Fibroblast of the aortic adventitia (primary cell): ENCODE measurements at places on chromosomes 6 and 20.

GRCh38 chr6:25303254-25303653 is 24.1 kb downstream of the CARMIL1 start:
- DNase-seq = no peak

DNA sequence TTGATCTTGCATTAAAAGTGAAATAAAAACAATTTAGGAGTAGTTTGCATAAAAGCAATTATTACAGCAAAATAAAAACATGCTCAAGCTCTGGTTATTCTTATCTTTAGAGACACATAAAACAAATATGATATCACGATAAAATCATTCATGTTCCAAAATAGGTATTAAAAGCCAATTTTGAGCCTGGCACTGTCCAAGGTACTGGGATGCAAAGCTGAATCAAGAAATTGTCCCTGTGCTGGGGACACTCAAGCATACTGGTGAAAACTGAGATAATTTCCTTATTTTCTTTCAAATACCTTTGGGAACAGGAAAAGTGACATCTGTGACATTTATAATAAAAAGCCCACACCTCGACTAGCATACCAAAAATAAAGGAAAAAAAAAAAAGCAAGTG is 931 bp upstream of the MTCL3 start:
- peak; percentile 46 for DNase-seq

DNA sequence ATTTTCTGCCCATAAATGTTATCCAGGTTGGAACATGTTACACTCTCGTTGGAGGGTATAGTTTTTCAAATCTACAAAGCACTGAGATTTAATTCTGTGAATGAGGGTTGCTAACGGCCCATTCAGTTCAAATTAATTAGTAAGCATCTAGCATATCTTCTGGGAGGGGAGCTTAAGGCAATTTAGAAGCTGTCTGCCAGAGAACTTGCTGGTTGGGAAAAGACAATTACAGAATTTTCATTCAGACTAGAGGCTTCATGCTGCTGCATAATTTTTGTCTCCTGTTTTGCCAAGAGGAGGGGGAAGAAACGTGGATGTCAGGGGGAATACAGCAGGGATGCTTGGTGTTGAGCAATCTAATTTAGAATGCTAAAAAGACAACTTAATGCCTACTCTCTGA is 268.3 kb upstream of the FAM83B start:
- no peak for DNase-seq

GRCh38 chr6:35522660-35523658 is 10.3 kb upstream of the TULP1 start:
- peak; percentile 61 for DNase-seq

GRCh38 chr6:149699150-149699549 is 18.8 kb downstream of the LATS1 start:
- no peak for DNase-seq

GRCh38 chr6:30625511-30625910 is 1.2 kb upstream of the ATAT1 start:
- DNase-seq = no peak

- no peak for DNase-seq
Observed at GRCh38 chr20:63578224-63579016, 4.4 kb upstream of the HELZ2 start.

- no peak for DNase-seq
Observed at GRCh38 chr6:13406781-13407180, 78.4 kb upstream of the TBC1D7 start.

DNA sequence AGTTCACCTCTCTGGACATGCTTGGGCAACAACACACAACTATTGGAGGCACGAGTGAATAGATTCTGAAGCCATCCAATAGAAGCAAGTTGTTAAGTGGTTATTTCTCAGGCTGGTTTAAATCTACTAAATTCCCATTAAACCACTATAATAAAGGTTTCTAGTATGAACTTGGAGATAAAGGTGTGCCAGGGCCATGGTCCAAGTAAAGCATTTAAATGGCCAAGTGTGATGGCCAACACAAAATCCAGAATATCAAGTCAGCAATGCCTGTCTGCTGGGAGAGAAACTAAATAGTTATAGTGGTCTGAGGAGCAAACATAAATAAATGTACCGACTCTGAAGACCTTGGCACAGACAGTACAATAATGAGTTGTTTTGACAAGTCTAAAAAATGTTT is 294.3 kb upstream of the STXBP5 start:
- DNase-seq = peak; percentile 85

DNA sequence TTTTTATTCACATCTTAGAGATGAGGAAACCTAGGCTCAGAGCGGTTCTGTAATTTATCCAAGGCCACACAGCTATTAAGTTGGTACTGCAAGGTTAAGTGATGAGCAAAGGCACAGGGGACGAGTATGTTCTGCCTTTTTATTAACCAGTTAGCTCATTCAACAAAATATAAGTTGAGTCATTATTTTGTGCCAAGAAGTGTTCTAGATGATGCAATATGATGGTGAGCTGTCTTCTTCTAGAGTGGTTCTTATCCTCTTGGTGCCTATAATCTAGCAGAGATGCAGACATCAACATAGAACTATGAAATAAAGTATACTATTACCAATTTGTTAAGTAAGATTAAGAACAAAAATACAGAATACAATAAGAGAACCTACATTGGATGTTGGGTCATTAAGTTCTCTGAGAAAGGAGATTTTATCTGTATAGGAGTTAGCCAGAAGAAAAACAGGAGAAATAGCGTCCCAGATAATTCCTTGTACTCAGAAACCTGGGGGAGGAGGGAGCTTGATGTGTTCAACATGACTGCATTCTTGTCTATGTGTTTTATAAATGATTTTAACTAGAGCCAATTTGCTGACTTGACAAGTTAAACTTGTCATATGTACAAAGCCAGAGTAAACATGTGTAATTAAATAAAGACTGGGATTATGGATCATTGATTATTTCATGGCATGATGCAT is 122.3 kb downstream of the TBXT start:
- peak; percentile 19 for DNase-seq

GRCh38 chr6:56652231-56652630 is 9.5 kb upstream of the DST start:
- DNase-seq = peak; percentile 58

GRCh38 chr20:57844626-57845596 is 135.1 kb upstream of the PMEPA1 start:
- DNase-seq = no peak

DNA sequence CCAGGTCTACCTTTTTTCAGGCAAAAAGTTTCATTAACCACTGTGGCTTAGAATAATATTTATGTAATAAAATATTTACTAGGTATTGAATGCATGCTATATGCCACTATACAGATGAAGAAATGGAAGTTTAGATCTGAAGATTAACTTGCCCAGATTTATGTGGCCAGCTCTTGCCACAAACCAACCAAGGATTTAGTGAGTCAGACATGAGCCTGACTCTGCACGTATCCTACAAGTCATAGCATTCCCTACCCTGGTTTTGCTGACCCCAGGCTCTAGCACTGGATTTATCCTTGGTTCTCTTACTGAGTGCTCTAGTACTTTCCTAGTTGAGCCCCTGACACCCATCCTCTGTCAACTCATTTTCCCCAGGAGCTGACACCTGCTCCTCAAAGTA is 75.4 kb downstream of the ANKEF1 start:
- no peak for DNase-seq

- no peak for DNase-seq
Observed at GRCh38 chr6:116553451-116553850, at the start of gene CALHM4. Gene CALHM4 (plus strand): TSS chr6:116553751. CDS start chr6:116553794, 43 bp downstream.

DNA sequence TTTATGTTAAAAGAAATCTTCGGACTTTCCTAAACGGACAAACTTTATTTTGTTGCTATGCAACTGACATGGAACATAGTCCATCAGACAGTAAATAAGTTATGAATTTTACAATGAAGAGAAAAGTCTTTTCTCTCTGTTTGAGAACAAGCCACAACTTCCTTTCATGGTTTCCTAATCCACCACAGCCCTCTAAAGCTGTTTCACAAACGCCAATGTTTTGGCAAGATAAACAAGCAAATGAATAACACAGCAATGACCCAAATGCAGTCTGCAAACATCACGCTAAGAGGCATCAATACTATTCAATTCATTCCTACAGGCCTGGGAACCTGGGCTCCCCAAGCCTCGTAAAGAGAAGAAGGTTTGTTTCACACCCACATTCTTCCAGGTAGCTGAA is 60.4 kb downstream of the HAO1 start:
- DNase-seq = no peak

DNA sequence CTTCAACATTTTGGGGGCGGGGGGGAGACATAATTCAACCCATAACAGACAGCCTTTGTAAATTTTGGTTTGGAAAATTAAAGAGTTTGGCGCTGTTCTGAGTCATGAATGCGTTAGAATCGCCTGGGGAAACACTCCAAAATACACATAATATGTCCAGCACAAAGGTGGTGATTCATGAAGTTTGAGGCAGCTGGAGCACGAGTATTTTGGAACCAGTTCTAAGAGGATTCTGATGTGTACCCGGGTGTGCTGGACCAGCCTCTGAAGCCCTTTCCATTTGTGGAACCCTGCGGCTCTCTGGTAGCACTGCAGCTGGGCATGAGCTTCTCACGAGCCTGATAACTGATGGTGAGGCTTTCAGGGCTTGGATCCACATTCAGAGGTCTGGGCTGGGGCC is 4.7 kb downstream of the GMPR start:
- peak; percentile 92 for DNase-seq

DNA sequence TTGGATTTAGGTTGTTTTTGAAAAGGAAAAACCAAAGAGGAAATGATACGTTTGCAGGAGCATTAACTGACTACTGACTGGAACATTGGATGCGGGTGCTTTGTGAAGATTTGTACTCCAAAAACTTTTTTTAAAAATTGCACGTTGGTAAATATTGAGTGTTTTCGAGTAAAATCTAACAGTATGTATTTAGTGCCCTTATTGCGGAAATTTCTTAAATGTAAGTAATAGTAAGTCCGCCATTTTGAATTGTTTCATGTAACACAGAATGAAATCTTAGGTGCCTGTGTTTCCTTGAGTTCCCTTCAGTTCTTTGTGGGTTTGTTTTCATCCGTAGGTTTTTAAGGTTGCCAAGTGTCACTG is 15.2 kb upstream of the LIN28B start:
- DNase-seq = no peak

- DNase-seq = no peak
Observed at GRCh38 chr20:40953416-40953815, 75.2 kb upstream of the TOP1 start.

GRCh38 chr6:118313208-118313607 is 234.9 kb upstream of the PLN start:
- DNase-seq = no peak

DNA sequence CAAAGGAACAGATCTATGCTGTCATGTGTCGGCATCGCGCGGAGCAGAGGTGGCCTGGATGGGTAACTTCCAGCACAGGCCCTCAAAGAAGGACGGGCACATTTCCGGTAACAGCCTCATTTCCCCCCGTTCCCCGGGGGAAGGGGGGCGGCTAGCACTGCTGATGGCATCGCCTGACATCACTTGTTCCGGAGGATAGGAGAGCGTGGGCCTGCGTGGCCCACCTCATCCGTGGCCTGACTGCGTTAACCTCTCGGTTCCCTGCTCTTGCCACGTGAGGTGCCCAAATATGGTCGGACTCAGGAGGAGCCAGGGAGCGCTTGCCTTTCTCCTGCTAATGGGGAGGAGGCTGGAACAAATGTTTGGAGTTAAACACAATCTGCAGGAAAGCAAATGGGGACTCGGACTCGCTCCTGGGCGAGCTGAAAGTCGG is at the start of gene AKAP12:
AKAP12 (plus strand) TSS at position 365 of the 433 bp plus-strand sequence. CDS start 596 bp downstream, outside the sequence.
- DNase-seq = peak; percentile 69

GRCh38 chr20:59069026-59069425 is 26.4 kb upstream of the PRELID3B start:
- no peak for DNase-seq

- DNase-seq = no peak
Observed at GRCh38 chr20:58982406-58983114, 1.5 kb downstream of the NELFCD start.

DNA sequence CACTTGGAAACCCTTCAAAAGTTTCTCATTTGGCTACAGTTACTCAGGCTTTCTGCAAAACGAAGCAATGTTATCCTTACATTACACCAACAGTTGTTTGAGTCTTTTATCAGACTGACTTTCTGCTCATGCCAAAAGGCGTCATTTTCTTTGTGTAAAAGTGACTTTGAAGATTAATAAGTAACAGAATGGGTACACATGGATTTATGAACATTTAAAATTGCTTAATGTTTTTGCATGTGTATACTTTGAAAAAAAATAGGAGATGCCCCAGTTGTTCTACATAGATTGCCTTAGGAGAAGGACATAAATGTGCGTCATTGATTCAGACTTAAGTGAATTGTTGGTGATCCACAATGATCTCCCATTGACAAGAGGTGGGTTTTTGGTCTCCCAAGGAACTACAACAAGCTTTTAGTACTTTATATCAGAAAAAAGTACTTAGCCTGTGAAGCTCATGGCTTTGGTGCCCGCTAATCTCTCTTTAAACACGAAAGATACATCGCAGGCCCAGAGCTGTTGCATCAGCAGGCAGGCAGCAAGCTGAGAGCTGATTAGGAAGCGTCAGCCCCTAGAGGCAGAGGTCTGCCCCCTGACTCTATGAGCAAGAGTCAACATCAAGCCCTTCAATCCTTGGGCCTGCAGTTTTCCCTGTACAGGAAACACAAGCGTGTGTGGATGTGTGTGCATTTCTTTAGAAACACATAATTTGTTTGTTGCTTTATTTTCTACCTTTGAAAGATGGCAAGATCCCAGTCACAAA is 45.9 kb downstream of the SLC22A3 start:
- DNase-seq = peak; percentile 15

DNA sequence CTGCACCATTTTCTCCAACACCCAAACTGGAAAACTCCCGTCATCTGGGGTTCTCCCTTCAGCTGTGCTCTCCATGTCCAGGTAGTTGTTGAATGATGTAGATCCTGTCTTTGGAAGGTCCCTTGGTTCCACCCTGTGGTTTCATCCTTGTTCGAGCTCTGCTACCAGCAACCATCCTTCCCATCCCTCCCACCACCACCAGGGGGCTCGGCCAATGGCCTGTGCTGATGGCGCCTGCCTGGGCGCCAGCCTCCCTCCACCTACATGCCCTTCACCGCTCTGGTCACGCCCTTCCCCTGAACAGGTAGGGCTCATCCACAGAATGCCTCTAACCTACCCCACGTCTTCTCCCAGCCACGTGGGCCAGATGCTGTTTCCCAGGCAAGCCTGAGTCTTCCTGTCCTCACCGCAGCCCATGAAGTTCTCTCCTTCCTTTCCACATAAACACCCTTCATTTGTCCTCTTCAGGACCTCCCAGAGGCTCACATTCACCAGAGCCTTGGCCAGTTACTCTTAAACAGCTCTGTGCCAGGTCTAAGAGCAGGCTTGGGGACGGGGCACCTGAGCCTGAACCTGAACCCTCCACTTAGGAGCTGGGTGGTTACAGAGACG is 75.1 kb upstream of the DUSP22 start:
- no peak for DNase-seq

GRCh38 chr6:128554302-128554701 is 33.9 kb upstream of the PTPRK start:
- DNase-seq = peak; percentile 16

- peak; percentile 63 for DNase-seq
Observed at GRCh38 chr6:95094751-95095663, 482.3 kb upstream of the MANEA start.

DNA sequence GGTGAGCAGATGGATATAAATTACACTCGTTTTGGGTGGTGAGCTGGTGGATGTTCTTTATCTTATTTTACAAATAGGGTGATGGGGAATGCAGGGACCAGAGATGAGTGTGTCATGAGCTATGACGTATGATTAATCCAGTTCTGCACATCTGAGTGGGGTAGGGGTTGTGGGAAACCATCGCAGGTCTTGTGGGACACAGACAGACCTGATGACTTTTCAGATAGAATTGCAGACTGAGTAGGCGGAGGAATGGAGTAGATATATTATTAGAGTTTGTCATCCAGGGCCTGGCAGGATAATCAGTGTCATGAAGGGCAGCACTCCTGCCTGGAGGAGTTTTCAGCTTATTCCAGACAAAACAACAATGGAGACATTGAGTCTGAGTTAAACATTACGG is 12.9 kb upstream of the DSP start:
- peak; percentile 55 for DNase-seq

GRCh38 chr6:139881728-139882211 is 507.3 kb upstream of the CITED2 start:
- DNase-seq = peak; percentile 55
